Naive thymus-derived CD8-positive, alpha-beta T cell (primary cell): ENCODE measurements at places on chromosomes 4 and X.

DNA sequence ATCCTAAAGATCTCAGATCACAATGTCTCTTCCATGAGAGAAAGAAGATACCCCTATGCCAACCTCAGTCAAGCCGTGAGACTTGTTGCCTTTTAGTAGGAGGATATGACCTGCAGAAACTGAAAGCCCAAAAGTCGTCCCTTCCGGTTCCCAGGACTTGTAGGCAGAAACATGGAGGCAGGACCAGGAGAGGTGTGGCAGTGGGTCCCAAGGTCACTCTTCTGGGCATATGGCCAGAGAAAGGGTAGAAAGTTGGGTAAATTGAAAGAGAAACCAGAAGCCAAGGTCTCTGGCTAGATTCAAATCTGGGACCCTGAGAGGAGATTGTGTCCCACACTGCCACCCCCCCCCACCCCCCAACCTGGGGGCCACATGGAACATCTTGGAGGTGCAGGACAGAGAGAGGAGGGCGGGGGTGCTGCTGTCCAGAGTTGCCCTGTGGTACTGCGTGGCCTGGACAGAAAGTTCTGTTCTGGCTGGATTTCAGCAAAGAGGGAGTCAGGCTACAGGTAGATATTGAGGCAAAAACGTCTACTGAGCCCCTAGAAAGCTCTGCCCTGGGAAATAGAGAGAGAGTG lies 55.4 kb downstream of the DDX3X start:
- no peak for DNase-seq

- no peak for DNase-seq
Measured at GRCh38 chrX:133653358-133653757, 238.1 kb upstream of the GPC4 start.

DNA sequence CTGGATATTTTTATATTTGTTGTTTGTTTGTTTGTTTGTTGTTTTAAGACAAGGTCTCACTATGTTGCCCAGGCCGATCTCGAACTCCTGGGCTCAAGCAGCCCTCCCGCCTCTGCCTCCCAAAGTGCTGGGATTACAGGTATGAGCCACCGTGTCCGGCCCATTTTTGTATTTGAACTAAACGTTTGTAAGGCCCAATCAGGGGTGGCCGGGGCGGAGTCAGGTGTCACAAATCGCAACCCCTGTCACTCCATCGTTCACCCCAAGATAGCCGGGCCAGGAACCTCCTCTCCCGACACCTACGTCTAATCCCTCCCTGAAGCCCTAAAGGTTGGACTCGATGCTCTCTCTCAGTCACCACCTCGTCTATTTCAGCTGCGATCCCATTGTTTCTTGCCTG lies 722 bp upstream of the EFHC2 start:
- DNase-seq, result peak; percentile 60

DNA sequence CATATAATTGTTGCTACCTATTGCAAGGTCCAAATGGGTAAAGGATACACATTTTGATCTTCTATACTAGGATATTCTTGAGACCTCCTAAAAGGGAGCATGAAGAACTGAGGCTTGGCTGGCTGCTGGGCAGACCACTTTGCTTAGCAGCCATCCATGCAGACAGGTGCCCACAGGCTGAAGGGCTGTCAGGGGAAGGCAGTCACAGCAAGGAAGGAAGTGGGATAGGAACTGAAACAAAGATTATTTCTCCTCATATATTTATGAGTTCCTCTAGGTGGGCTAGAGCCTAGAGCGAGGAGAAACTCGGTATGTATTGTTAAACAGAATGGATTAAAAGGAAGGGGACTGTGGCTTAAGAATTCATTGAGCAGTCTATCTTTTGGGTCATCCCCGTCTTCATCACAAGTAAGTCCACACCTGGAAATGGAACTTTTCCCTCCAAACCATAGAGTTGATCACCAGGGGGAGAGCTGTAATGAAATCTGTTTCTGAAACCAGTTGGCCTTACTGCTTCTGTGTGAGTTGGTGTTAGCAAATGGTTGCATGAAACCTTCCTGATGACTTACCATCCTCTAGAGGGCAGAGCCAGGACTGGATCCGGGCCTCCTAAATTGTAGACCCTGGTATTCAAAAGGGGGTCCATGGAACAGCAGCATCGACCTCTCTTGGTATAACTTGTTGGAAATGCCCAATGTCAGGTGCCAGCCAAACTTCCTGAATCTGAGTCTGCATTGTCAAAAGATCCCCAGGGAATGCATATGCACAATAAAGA lies 42.3 kb downstream of the AFF2 start:
- no peak for DNase-seq

DNA sequence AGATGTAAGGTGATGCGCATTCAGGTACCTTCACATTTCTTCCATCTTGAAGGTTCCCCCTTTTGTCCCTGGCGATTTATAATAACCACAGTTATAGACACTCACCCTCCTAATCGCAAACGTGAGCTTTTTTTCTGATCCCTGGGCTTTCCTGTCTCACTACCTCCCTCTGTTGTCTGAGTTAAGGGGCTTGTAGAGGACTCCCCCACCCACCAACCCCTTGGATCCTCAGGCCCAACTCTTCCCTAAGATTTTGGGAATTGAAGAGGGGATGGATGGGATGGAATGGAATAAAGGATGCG lies 1.4 kb downstream of the CNKSR2 start:
- DNase-seq, result no peak

GRCh38 chr4:175068266-175068665 lies 150.1 kb downstream of the ADAM29 start:
- no peak for DNase-seq

DNA sequence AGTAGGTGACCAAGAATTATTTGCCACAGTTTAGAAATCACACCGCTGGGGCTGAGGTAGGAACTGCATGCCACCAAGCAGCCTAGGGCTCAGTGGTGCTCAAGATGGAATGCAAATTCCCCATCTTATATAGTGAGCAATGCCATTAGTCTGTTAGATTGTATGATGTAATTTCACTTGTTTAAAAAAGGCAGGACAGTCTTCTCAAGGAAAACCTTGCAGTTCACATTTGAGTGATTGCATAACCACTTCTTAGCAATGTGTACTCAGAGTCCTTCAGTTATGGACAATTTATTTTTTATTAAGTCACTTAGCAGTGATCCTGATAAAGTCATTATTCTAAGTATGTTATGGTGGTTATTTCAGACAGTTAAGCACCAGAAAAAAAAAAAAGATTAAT lies 142.9 kb upstream of the SFRP2 start:
- no peak for DNase-seq

- no peak for DNase-seq
Measured at GRCh38 chr4:130064471-130064870, 968.5 kb downstream of the C4orf33 start.

DNA sequence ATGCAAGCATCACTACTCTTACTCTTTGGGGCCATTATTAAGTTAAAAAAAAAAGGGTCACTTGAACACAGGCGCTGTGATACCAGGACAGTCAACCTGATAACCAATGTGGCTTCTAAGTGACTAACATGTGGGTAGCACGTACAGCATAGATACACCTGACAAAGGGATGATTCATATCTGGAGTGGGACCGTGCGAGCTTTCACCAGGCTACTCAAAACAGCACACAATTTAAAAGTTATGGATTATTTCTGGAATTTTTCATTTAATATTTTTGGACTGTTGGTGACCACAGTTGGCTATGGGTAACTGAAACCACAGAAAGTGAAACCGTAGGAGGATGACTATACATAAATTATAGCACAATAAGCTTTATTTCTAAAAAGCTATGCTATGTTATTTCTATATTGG lies 113.8 kb upstream of the STIM2 start:
- DNase-seq, result no peak

DNA sequence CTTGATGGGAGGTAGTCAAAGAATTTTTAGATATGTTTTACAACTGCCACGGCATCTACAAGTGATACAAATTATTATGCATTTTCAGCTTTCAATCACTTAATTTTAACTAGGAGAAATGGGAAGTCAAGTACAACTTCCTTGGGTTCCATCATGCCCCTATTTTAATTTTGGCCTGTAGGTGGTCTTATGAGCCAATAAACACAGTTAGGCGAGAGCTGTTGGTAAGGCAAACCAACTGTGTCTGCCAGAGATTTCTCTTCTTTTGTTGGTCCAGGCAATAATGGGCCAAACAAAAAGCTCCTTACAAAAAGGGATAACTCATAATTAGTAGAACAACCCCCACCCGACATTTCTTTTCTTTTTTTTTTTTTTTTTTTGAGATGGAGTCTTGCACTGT lies 63.3 kb upstream of the ARX start:
- DNase-seq, result no peak

DNA sequence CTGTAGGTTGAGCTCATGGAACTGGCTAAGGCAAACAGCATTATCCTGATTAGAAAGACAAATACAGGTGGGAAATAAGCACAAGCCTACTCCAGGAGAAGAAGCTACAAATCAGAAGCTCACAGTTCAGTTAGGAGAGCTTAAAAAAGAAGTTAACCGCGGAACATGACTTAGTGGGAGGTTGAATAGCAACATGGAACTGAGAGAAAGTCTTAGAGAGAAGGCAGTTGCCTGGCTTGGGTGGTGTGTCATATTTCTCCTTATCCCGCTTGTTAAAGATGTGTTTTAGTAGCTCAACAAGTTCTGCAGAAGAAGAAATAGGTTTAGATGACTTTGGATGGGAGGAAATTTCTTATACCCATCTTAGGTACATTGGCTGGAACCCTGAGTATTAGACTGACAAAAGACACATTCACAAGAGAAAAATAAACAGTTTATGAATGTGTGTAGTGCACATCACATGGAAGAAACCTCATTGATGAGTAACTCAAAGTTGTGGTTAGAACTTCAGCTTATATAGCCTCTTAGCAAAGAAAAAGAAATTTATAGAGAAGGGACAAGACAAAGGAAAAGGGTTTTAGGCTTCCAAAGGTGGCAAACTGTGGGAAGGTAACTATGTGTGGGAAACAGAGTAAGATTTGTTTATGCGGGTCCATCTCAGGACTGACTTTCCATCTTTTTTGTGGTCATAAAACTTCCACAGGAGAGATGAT lies 37.4 kb upstream of the RXFP1 start:
- DNase-seq, result no peak

GRCh38 chr4:176565049-176565448 lies 227.7 kb downstream of the VEGFC start:
- DNase-seq, result no peak

DNA sequence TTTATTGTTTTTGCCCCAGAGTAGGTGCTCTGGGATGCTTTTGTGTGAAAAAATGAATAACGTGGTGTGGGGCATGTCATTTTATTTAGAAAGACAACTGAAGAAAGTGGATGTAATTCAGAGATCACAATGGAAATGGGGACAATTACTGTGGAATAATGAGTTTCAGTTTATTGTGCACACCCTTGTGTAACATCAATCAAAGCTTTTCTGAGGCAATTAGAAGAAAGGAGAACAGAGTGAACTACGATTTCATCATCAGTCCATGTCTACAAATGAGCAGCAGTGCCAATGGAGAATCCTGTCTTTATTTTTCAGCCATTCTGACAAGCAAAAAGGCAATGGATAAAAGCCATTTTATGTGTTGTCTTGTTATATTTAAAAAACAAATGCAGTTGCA lies 339.2 kb downstream of the TMA16 start:
- DNase-seq, result no peak

- DNase-seq, result no peak
Measured at GRCh38 chr4:23945451-23946017, 55.7 kb upstream of the PPARGC1A start.
